ENCODE measurements at places on chromosomes 13 and 19.
A peak's percentile ranks its signal among the peaks of the same experiment; 100 is the strongest.

GRCh38 chr13:30108913-30109237 is 198.5 kb downstream of the KATNAL1 start:
- no peak for DNase-seq

DNA sequence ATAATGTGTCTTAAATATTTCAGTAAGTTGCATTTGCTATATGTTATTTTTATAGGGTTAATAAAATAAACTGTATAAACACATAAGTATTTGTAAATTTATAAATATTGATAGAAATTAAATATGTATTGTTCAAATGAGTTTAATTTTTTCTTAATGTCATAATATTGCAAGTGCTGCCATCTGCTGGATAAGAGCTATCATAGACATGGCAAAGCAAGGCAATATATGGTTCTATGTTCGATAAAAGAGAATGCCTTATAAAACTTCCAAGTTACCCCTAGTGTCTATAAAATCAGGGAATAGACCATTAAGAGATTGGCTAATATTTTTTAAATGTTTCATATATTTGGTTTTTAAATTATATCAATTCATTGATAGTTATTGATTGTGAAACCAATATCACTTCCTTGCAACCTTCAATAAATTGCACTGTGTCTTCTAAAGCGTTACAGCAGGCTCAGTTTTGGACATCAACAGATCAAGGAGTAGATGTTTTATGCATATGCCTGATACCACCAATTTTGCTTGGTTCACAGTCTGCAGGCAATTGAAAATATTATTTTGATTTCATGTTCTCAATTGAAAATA is 29.0 kb upstream of the SLITRK6 start:
- DNase-seq = no peak

DNA sequence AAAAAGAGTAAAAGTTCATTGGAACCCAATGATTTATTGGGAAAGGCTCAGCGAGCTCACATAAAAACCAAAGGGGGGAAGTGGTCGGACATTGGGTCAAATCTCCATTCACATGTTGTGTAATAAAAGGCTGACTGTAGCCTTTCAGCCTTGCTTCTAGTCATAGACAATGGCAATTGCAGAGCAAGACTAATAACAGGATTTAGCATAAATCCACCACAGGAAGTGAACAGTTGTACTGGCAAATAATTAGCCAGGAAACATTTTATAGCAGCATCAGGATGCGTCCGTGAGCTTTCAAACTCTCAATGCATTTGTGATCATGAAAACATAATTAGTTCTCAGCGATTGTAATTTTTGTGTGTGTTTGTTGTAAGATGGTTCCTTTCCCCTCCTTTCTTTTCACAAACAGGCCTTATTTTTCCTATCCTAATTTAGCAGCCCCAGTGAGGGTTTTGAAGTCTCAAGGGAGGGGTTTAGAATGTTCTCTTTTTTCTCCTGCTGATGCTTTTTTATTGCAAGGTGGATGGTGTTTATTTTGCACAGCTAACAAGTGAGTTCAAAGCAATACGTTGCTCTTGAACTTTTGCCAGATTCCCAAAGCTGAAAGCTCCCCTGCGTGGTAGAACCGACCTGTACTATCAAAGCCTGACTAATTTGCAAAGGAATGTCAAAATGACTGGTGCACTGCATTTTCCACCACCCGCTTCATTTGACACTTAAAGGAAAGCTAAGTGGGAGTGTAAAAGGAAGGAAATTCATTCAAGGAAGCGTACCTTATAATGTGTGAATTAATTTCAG is 105.6 kb downstream of the SPRY2 start:
- DNase-seq = no peak

DNA sequence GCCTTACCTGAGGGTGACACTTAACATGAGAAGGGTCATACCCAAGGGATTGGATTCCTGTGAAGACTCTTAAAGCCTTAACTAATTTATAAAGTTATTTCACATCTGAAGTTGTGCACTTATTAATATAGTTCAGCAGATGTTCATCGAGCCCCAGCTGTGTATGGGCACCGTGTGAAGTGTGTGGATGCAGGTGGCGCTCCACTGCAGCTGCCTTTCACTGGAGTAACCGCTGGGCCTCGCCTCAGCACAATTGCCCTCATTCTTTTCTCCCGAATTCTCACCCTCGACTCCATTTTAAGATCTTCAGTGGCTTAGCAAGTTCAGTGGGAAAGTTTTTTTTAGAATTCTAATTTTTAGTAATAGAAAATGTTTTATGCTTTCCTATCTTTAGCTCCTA is 66.2 kb downstream of the DPY19L3 start:
- DNase-seq = no peak

DNA sequence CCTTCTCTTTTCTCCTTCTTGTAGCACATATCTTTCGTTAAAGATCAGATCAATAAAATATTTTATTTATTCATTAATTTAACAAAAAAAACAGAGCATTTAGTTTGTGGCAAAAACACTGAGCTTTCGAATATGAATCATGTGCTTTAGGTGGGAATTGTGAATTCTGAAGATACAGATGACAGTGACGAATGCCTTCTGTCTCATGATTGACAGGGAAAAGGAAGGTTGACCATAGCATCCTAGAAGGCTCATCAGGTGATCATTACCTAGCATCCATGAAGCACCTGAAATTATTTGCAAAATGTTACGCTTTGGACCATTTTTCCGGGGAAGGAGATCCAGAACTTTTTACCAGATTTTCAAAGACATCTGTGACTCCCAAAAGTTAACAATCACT is 3.8 kb downstream of the ARL11 start:
- DNase-seq = no peak

GRCh38 chr13:98487016-98487415 is 89.9 kb downstream of the STK24 start:
- no peak for DNase-seq

GRCh38 chr13:31261241-31261640 is 61.5 kb downstream of the B3GLCT start:
- DNase-seq = no peak

DNA sequence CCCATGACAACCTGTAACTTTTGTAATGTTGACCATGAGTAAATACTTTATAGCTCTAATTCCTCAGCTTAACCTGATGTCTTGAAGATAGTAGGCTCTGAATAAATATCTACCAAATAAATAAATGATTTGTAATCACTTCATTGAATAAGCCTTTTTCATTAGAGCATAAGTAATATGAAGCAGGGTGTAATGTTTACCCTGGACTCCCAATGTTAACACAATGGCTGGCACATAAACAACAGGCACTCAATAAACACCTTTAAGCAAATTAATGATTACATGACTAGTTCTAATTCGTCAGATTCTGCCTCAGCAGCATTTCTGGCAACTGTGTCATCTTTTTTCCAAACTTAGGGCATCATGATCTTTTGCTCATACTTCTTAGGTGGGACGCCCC is 396.3 kb downstream of the LIG4 start:
- DNase-seq = no peak

DNA sequence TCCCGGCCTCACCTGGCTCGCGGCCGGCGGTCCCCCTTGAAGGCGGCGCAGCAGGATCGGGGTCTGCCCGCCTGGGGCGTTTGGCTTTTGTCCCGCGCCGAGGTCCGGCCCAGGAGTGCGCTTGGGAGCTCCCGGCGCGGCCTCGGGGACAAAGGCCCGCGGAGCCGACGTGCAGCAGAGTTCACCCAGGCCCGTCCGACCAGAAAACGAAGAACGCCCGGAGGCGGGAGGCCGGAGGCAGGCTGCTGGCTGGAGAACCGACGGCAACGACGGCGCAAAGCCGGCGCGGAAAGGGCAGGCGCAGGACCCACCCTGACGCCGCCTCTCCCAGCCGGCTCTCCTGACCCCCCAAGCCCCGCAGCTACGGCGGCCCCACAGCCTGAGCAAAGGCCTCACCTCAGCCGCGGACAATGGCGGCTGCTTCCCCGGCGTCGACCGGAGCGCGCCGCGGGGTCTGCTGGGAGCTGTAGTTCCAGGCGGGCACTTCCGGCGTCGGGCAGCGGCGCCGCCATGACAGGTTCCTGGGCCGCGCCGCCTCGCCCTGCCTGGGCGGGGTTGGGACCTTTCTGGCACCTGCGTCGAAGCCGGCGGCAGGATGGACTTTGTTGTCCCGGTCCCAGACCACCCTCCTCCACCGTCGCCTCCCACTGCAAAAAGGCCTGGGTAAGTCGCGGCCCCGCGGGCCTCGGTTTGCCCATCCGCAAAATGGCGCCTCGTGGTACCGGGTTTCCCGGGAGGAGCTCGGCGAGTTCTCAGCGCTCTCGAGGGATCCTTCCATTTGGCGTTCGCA is at the start of gene ZNF606:
TSS of gene ZNF606 (minus strand) at position 437 of the 790 bp plus-strand sequence. CDS start 1,501 bp downstream, outside the sequence.
- DNase-seq = peak; percentile 74

- no peak for DNase-seq
These were observed 4.7 kb downstream of the CSNK1A1L start for GRCh38 chr13:37100731-37101130.

All from stimulated activated CD4-positive, alpha-beta T cell treated with anti-CD3 and anti-CD28 coated beads, Interleukin-15, amount 100 ng/mL, for 48 hours (primary cell).